Lower lobe of right lung (tissue), 2 donors: ENCODE measurements at places on chromosomes 1 and 21. TPM values are rescaled to one million over a fixed set of nuclear protein-coding genes. Genes with fewer than 3 reads are reported as not detected.
A peak's percentile ranks its signal among the peaks of the same experiment; 100 is the strongest.

DNA sequence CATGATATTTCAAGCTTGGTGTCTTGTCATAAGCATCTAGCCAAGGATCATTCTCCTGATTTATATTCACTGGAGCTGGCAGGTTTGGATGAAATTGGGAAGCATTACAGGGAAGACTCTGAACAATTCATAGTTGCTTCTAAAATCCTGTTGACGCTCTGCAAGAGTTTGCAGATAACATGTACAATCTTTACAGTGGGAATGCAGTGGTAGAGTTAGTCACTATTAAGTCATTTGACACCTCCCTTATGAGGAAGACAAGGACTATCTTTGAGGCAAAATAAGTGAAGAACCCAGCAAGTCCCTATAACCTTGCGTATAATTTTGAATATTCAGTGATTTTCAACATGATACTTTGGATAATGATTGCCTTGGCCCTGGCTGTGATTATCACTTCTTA is 45.3 kb upstream of the CRB1 start:
- H3K27ac ChIP-seq: no peak overlapping the region
- no peaks in the 10 kb centered on the region for H3K27me3 ChIP-seq
- H3K4me3 ChIP-seq: no peak overlapping the region
- H3K4me1 ChIP-seq: no peaks in the 10 kb centered on the region
- DNase-seq: no peak

DNA sequence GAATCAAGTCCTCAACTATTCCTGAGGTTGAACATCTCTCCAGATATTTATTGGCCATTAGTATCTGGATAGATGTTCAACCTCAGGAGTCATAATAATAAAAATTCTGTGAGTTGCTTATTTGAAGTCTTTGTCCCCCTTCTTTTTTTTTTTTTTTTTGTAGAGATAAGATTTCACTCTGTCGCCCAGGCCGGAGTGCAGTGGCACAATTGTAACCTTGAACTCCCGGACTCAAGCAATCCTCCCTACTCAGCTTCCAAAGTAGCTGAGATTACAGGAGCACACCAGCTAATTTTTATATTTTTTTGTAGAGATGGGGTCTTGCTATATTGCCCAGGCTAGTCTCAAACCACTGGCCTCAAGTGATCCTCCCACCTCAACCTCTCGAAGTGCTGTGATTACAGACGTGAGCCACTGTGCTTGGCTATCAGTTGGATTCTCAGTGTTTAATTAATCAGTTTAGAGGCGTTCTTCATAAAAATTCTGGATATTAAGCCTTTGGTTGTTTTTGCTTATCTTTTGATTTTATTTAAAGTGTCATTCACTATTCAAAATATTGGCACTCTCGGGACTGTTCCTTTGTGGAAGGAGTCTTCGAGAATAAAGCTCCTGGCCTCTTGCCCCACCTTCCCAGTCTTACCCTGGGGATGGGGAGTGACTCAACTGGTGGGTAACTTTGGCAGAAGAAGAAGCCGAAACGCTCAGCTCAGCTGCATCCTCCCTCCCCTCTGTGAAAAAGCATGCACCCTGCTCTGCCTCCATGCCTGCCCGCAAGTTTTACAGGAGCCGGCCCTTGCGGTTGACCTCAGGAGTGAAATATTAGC is 11.2 kb upstream of the HYI start:
- H3K4me1 ChIP-seq: no peaks in the 10 kb centered on the region
- DNase-seq: no peak
- no peaks in the 10 kb centered on the region for H3K36me3 ChIP-seq
- H3K27me3 ChIP-seq: no peaks in the 10 kb centered on the region
- H3K27ac ChIP-seq: no peak overlapping the region
- H3K4me3 ChIP-seq: no peak overlapping the region

- H3K27me3 ChIP-seq: peaks cover 35% of the 10 kb centered on the region
- no peak for DNase-seq
- no peaks in the 10 kb centered on the region for H3K4me1 ChIP-seq
- H3K36me3 ChIP-seq: no peaks in the 10 kb centered on the region
These were observed 9.6 kb upstream of the SMYD2 start for GRCh38 chr1:214271174-214271858.

PRKAA2 gene
- total RNA-seq: 1.9 TPM

PCAT6 gene
- total RNA-seq: 0.71 TPM

GRCh38 chr1:100998426-100998825 is 27.2 kb downstream of the DPH5 start:
- no peak for DNase-seq
- no peak overlapping the region for H3K27ac ChIP-seq
- H3K4me1 ChIP-seq: peaks cover 15% of the 10 kb centered on the region
- H3K4me3 ChIP-seq: no peak overlapping the region
- H3K27me3 ChIP-seq: no peaks in the 10 kb centered on the region
- H3K36me3 ChIP-seq: peaks cover 3% of the 10 kb centered on the region

- no peaks in the 10 kb centered on the region for H3K36me3 ChIP-seq
- peaks cover 12% of the 10 kb centered on the region for H3K27me3 ChIP-seq
- no peaks in the 10 kb centered on the region for H3K4me1 ChIP-seq
- no peak overlapping the region for H3K27ac ChIP-seq
- H3K4me3 ChIP-seq: no peak overlapping the region
These were observed 41.8 kb upstream of the POU3F1 start for GRCh38 chr1:38088366-38088765.

DNA sequence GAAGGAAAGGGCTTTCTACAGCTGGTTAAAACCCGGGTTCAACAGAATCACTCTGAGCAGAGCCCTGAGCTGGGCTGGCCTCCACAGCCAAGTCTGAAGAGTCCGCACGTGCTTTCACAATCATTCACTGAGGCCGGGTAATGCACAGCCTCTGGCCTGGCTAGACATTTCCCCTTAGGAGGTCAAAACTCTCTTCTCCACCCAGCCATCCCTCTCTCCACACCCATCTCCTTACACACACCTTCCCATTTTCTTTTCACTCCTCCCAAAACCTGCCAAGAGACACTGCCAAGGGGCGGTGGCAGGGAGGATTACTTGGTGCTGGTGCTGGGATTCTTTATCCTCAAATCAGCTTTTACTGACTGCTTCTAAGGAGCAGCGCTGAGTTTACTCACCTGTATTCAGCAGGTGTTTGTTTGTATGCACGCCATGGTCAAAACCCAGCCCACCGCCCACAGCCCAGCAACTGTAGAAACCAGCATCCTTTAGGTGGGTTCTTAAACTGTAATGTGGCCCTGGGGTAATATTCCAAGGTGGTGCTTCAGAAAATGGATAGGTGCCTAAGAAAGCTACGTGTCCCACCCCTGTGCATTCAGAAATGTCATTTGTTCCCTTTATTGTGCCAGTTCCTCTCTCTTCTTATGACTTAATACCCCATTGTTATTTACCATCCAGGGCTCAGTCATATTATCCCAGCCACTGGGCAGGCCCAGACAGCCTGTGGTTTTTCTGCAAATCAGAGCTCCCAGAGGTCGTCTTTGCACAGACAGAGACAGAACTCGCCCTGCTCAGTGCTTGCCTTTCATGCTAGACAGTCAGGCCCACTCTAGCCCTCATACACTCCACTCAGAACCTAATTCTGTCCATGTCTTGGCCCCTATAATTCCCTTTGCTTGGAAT is 80.2 kb downstream of the ADSS2 start:
- no peak overlapping the region for H3K4me3 ChIP-seq
- H3K27me3 ChIP-seq: no peaks in the 10 kb centered on the region
- H3K27ac ChIP-seq: no peak overlapping the region
- H3K36me3 ChIP-seq: no peaks in the 10 kb centered on the region
- H3K4me1 ChIP-seq: no peaks in the 10 kb centered on the region
- no peak for DNase-seq

DNA sequence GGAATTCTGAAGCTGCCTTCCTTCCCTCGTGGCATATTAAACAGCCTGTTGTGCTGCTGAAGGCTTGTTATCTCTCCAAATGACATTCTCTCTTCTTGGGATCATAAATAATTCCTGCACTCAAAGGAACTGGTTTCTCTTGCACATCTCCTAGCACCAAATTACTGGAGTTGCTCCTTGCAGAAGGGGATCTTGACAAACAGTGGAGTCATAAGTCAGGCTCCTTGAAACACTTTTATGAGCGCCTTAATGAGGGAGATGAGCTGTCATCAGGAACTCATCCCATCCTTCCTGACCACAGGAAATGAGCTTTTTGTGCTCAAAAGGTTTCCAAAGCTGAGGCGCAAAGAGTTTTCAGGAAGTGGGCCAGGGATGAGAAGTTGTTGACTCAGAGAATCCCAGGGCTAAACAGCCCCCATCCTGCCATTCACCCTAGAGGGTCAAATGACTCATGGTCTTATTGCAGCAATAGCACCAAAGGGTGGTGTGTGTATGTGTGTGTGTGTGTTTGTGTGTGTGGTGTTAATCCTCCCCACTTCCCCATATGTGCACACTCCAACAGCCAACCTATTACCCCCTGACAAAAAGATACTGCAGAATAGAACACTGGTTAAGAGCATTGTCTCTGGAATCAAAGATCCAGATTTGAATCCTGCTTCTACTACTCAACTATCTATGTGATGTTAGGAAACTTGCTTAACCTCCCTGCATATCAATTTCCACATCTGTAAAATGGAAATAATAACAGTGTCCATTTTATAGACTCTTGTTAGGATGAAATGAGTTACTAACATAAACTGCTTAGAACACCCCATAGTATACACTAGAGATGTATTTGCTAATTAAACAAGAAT is 2.8 kb upstream of the PHC2 start:
- peaks cover 17% of the 10 kb centered on the region for H3K4me1 ChIP-seq
- no peak overlapping the region for H3K27ac ChIP-seq
- DNase-seq: no peak
- H3K27me3 ChIP-seq: no peaks in the 10 kb centered on the region
- H3K36me3 ChIP-seq: no peaks in the 10 kb centered on the region
- no peak overlapping the region for H3K4me3 ChIP-seq

GRCh38 chr21:32817208-32817607 is 45.7 kb upstream of the PAXBP1 start:
- H3K27ac ChIP-seq: no peak overlapping the region
- H3K4me3 ChIP-seq: no peak overlapping the region
- H3K36me3 ChIP-seq: no peaks in the 10 kb centered on the region
- H3K27me3 ChIP-seq: no peaks in the 10 kb centered on the region
- no peak for DNase-seq

HP1BP3 gene
- total RNA-seq: 253 TPM

- peaks cover 26% of the 10 kb centered on the region for H3K36me3 ChIP-seq
- peak; percentile 74 for DNase-seq
These were observed 1.9 kb downstream of the DHRS3 start for GRCh38 chr1:12615865-12616708.

MEX3A gene
- 0.74 TPM for total RNA-seq

CTH gene
- total RNA-seq: 5.0 TPM

GRCh38 chr1:69650779-69651178 is 83.1 kb downstream of the LRRC7 start:
- H3K4me3 ChIP-seq: no peak overlapping the region
- H3K27me3 ChIP-seq: no peaks in the 10 kb centered on the region
- no peaks in the 10 kb centered on the region for H3K4me1 ChIP-seq
- no peak for DNase-seq
- no peaks in the 10 kb centered on the region for H3K36me3 ChIP-seq

- no peak overlapping the region for H3K4me3 ChIP-seq
- no peaks in the 10 kb centered on the region for H3K36me3 ChIP-seq
- H3K27ac ChIP-seq: peak overlapping the region; percentile 38
These were observed 156.0 kb downstream of the RERE start for GRCh38 chr1:8661185-8662110.

GRCh38 chr1:241934201-241934848 is 23.2 kb upstream of the BECN2 start:
- H3K27ac ChIP-seq: no peak overlapping the region
- no peak overlapping the region for H3K4me3 ChIP-seq
- H3K27me3 ChIP-seq: no peaks in the 10 kb centered on the region
- H3K4me1 ChIP-seq: no peaks in the 10 kb centered on the region

DNA sequence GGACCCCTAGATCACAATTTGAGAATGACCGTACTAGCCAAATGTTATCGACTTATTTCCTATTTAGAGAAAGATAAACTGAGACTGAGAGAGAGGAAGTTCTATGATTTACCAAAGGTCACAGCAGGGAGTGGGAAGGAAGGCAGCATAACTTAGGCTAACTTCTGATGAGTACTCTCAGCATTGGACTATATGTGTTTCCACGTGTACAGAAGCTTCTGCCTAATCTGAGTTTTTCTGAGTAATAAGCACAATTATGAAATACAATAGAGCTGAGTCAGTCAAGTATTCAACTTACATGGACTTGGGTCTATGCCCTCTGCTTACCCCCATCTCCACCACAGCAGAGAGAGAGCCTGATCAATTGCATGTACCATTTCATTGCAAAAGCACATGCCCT is 88.1 kb upstream of the HIVEP3 start:
- no peaks in the 10 kb centered on the region for H3K27me3 ChIP-seq

DNA sequence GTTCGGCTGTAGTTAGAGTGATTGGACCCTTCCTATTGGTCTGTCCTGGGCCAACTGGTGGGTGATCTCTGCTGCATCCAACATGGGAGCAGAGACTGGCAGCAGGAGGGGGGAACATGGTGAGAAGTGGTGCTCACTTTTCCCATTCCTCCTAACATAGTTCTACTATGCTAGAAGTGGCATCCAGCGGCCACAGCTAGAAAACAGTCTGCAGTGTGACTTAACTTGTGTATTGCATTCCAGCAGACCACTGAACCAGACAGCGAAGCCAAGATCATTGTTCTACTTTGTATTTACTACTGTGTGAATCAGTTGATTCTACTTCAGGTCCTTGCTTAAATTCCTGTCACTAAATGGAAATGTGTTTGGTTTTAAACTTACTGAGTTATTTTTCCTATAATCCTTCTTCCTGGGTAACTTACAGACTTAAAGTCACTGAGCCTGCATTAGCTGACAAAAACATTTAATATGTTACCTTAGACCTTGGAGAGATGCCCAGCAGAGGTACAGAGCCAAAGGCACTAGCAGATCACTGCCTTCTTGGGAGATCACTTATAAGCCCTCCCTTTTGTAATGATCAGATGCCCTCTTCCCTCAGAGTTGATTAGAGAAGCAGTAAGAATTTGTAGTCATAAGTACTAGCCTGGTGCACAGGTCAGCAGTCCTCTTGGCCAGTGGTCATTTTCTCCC is 8.2 kb downstream of the FABP3 start:
- H3K36me3 ChIP-seq: peaks cover 41% of the 10 kb centered on the region
- no peak overlapping the region for H3K4me3 ChIP-seq
- no peak overlapping the region for H3K27ac ChIP-seq
- no peaks in the 10 kb centered on the region for H3K27me3 ChIP-seq
- no peak for DNase-seq

- no peaks in the 10 kb centered on the region for H3K27me3 ChIP-seq
- H3K27ac ChIP-seq: no peak overlapping the region
- DNase-seq: no peak
- H3K4me1 ChIP-seq: no peaks in the 10 kb centered on the region
These were observed 144.0 kb upstream of the CD34 start for GRCh38 chr1:208054911-208055379.

GRCh38 chr1:19009882-19010321 is 53.4 kb upstream of the IFFO2 start:
- no peak for DNase-seq
- H3K4me1 ChIP-seq: peaks cover 25% of the 10 kb centered on the region
- H3K27ac ChIP-seq: no peak overlapping the region
- no peaks in the 10 kb centered on the region for H3K27me3 ChIP-seq
- H3K36me3 ChIP-seq: no peaks in the 10 kb centered on the region

PLEKHN1 gene
- total RNA-seq: 1.2 TPM
